ENCODE measurements at places on chromosomes 6 and 20.

- DNase-seq = no peak
Measured at GRCh38 chr6:76708641-76709331, 636.3 kb upstream of the IMPG1 start.

GRCh38 chr6:155120034-155120433, 124.9 kb downstream of the TIAM2 start:
- DNase-seq = no peak

DNA sequence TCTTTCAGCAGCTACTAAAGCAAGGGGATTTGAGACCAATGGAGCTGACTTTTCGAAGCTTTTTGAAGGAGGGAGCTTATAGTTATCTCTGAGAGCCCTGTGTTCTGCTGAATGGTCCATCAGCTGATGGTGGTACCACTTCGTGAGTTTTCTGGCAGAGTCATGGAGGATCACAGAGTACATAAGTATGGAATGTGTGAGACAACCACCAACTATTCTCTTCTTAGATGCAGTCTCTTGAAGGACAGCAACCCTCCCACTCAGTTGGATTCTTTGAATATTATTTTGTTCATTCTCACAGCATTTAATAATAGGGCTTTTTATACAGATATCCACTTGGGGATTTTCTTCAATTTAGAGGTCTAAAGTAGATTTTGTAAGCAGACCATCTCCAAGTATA, 75.3 kb downstream of the ELOVL2 start:
- DNase-seq = peak; percentile 14

- no peak for DNase-seq
Measured at GRCh38 chr6:105094133-105094640, 85.6 kb downstream of the POPDC3 start.

- no peak for DNase-seq
Measured at GRCh38 chr20:48283470-48284110, 498.3 kb upstream of the SULF2 start.

DNA sequence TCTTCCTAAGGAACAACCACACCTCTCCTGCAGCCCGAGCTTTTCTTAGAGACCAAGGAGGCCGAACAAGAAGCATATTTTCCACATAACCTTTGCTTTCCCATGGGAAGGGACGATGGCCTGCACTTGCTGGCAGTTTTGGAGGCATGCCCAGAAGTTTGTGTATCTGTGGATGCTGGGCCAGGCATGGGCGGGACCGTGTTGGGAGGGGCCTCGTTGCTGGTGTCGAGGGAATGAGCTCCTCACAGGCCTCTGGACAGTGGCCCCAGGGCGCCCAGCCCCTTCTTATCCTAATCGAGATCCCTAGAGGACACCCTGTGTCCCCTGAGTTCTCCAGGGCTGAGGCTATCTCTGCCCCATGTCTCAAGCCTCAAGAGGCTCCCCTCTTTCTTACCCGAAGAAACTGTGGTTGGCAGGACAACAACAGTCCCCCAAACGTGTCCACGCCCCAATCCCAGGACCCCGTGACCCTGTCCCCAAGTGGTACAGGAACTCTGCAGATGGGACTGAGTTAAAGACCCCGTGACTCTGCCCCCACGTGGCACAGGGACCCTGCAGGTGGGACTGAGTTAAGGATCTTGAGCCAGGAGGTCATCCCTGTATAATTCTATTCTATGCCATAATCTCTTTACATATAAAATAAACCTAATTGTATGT, 99.5 kb upstream of the BHLHE23 start:
- DNase-seq = no peak

DNA sequence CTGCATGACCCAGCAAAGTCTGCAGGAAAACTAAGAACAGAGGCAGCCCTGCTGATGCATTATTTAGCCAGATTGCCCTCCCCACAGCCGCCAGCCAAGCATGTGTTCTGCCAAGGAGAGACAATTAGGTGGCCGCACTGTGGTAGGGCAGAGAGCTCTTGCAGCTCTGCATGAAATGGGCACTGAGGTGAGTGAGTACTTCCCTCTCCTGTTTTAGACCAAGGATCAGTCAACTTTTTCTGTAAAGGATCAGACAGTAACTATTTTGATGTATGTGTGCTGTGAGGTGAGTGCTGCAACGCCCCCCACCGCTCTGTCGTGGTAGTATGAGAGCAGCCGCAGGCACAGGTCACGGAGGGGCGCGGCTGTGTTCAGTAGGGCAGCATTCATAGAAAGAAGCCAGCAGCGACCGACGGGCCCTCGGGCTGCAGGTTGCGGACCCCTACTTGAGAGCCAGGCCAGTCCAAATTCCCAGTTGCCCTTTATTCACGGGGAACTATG, 23.8 kb upstream of the FAM50B start:
- DNase-seq = no peak

DNA sequence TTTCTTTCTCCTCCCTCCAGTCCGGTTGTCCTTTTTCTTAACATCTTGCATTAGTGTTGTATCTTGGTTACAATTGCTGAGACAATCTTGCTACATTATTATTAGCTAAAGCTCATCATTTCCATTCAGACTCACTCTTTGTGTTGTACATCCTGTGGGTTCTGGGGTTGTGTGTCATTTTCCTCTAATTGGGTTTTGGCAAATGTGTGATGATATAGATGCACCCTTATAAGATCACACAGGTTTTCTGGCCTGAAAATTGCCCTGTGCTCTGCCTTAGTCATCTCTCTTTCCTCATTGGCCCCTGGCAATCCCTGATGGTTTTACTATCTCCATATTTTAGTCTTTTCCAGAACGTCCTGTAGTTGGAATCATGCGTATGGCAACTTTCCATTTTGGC, 60.1 kb downstream of the PPP1R14C start:
- no peak for DNase-seq

- DNase-seq = no peak
Measured at GRCh38 chr20:62287759-62288534, 14.8 kb upstream of the ADRM1 start.

DNA sequence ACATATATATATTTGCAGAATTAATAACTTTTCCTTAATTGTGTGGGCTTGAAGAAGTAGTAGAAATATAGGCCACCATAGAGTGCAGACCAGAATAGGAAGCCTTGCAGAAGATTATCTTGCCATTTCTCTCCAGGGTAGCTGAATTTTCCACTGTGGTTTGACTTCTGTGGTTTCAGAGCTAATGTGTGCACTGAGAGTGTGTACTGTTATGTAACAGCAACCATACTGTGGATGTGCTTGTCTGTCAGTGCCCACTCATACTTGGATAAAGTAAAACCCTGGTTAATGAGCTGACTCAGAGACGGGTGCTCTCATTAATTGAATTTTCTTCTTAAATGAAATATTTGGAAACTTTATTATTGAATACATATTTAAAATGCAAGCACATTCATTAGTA, 57.2 kb downstream of the CEP43 start:
- no peak for DNase-seq

- DNase-seq = no peak
Measured at GRCh38 chr6:39086294-39086693, 28.7 kb downstream of the SAYSD1 start.

DNA sequence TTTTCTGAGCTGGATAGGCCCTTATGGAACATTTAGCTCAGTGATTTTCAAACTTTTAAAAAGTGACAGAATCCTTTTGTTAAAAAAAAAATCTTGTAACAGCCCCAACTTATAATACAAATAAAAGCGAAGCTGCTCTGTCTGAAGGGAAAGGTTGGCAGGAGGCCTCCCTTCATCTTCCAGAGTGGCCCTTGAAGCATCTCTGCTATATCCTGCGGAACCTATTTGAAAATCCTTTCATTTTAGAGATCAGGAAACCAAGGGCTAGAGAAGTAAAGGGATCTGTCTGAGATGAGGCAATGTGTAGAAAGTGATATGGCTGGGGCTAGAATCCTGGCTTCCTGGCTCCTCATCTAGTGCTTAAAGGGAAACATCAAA, 107.8 kb downstream of the UBE3D start:
- DNase-seq = no peak

DNA sequence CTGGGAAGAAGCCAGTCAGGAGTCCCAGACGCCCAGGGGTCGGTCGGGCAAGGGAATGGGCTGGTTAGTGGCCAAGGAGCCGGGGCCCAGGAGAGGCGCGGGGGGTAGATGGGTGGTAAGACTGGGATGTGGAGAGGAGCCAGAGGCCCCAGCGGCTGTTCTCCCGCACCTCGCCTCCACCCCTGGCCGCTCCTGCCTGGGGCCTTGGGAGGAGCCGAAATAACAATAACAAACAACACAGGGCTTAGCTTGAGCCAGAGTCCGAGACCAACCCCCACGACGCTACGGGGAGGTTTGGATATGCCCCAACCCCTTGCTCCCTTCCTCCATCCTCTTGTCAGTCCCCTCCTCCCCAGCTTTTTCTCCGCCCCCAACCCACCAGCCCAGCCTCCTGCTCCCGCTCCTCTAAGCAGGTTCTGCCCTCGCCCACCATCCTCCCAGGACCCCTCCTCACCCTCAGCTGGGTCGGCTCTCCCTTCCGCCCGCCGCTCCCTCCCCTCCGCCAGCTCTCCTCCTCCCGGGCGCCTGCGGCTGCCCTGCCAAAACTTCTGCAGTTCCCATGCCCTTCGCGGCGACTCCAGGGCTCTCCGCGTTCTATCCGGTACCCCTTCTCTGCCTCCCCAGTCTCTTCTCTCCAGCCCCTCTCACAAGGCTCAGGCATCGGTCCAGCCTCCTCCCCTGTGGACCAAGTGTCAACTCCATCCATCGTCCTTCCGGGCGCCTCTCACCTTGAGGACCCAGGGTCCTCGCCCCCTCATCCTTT, 1.1 kb downstream of the RNF39 start:
- DNase-seq = no peak

GRCh38 chr6:29734046-29735018, 11.1 kb downstream of the HLA-F start:
- no peak for DNase-seq

GRCh38 chr20:23362392-23363256, 642 bp downstream of the GZF1 start:
- DNase-seq = no peak

- DNase-seq = no peak
Measured at GRCh38 chr20:57400821-57401564, 9.8 kb downstream of the RBM38 start.

DNA sequence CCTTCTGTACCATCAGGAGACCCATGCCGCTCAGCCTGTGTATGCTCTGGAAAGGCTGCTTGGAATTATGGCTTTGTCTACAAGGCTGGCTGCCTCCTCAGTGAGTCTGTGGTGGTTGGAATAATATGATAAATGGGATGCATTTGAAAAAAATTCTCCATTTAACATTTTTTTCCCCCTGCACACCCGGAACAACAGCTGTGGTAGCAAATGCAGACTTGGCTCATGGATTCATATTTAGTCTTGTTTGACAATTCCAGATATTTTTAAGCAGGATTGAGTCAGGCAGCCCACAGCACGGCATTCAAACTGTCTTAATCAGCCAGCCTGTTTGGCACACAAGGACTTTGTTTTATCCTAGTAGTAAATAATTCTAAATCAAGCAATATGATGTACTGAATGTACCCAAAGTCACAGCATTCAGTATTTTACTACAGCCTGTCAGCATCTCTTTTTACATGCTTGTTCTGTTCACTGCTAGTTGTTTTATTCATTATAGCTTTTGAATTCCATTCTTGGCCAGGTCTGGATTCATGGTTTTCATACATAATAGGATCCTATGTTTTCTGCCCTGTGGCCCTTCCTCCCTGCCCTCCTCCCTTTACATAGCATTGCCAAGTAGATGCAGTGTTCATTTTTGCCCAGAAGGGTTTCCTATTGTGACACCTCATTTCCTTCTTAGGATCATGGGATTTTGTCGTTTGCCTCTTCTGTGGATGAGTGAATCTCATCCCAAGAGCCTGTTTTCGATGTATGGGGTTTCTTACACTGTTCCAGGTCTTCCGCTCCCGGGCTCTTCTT, 68.1 kb downstream of the LRRC1 start:
- DNase-seq = no peak

GRCh38 chr20:23697947-23698346, 9.1 kb upstream of the CST4 start:
- DNase-seq = no peak

DNA sequence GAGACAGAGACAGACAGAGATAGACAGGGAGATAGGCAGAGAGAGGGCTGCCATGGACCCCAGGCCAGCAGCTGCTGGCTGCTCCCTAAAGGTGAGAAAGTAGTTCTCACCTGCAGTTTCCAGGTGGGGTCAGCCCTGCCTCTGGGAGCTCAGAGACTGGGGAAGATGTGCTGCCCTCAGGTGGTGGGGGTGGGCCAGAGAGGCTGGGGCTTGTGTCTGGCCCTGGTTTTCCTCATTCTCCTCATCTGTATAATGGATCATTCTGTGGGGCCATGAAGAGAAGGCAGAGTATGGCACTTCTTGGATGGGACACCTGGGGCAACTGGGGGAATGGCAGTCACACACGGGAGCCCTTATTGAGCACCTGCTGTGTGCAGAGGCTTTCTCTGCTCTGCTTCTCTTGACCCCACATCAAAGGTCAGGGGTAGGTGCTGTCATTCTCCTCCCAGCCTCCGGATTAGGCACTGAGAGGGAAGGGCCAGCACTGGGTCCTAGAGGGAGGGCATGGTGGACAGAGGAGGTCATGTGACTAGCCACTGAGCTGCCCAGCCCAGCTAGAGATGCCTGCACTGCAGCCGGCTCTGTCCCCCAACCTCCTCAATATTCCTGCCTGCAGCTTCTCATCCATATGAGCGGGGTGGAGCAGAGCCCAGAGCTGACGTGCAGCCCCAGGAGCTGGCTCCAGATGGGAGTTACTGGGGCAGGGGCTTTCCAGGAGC, 4.1 kb downstream of the ANGPT4 start:
- DNase-seq = no peak

- DNase-seq = no peak
Measured at GRCh38 chr20:50332491-50332980, 141.9 kb downstream of the CEBPB start.

DNA sequence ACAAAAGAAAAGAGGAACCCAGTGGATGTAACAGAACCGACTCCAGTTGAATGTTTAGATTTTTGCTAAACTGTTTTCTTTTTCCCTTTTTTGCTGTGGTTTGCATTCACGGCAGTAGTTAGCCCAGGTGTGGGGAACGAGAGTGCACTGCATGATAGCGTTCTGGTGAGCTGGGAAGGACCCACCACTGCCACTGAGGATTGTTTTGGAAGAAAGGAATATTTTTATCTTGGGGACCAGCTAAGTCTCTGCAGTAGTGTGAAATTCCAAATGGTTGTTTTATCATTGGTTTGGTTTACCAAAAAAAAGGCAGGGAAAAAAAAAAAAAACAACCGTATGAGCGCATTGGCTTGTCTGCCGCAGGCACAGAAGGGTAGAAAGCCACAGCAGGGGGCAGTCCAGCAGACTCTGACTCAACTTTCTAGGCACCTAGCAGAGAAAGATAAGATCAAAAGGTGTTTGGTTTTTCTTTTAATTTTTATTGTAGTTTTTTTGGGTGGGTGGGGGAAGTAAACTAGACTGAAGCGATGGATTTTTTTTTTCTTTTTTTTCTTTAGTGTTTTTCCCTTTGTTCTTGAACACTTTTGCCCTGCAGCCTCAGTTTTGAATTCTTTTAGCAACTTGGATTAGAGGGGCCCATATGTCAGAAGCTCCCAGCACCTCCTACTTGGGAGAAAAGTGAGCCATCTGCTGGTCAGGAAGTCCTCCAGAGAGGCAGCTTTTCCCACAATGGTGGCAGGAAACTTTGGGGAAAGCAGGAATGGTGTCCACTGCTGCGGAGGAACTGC, 13.5 kb upstream of the RAB5IF start:
- no peak for DNase-seq

Measured in NCI-H2227 treated with DMSO at 0.1 percent for 48 hours (cell line).